NCI-H510A (cell line): ENCODE measurements at places on chromosomes 4 and X.

- no peak for DNase-seq
These were observed 160.4 kb downstream of the GATB start for GRCh38 chr4:151600432-151600831.

DNA sequence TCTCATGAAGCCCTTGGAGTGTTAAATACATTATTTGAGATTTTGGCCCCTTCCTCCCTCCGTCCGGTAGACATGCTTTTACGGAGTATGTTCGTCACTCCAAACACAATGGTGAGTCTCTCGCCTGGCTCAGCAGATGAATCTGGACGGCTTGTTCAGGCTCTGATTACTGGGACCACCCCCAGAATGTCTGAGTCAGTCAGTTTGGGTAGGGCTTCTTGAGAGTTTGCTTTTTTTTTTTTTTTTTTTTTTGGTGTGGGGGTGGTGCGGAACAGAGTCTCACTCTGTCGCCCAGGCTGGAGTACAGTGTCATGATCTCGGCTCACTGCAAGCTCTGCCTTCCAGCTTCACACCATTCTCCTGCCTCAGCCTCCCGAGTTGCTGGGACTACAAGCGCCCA lies 62.4 kb upstream of the MSANTD1 start:
- DNase-seq = no peak

DNA sequence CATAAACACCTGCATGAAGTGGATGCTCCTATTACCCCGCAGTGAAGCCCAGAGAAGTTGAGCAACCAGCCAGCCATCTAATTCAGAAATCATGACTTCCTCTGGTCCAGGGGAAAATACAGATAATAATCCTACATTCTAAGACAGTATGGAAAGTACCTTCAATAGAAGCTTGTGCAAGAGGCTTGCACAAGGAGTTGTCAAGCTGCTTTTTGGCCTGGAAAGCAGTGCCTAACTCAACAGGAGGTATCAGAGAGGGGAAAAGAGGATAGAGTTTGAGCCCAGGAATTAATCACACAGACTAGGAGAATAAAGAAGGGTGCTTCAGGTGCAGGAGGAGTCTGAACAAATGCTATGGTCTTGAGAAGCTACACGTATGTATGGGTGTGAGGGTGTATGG lies 26.7 kb downstream of the TMEM192 start:
- no peak for DNase-seq

DNA sequence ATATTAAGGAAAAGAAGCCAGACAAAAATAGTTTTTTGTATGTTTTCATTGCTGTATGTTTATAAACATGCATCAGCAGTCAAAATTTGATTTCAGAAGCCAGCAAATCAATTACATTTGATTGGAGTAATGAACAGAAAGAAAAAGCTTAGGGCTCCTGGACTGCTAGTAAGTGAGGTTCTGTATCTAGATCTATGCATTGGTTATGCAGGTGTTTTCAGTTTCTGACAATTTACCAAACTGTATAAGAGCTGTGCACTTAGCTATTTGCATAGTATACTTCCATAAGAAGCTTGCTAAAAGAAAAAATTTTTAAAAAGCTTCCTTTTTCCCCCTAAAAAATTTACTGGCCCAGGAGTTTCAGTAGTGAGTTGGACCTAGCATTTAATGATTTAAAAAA lies 881.6 kb downstream of the PCDH7 start:
- DNase-seq = no peak

- DNase-seq = no peak
These were observed 121.9 kb upstream of the SMIM10 start for GRCh38 chrX:134868771-134869495.

- DNase-seq = no peak
These were observed 137.3 kb downstream of the MGST2 start for GRCh38 chr4:139802931-139803330.

GRCh38 chr4:56861360-56861759 lies 39.9 kb upstream of the SPINK2 start:
- no peak for DNase-seq

- no peak for DNase-seq
These were observed 1183.9 kb downstream of the RPA4 start for GRCh38 chrX:98067611-98068010.
